8988T (cell line): ENCODE measurements at places on chromosomes 2 and 18.

DNA sequence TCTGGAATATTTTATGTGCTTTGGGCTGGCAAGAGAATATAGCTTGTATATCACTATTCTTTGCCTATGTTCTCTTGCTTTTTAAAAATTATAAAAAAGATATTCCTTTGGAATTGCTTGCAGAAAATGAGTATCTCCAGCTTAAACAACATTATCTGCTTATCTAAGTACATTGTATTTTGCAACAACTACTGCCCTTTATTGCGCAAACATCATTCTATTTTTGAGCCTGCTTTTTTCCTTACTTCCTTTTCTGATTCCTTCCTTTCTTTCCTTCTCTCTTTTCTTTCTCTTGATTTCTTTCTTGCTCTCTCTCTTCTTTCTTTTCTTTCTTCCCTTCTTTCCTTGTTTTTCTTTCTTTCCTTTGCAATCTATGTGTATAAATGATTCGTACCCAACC lies 74.0 kb downstream of the UNC80 start:
- no peak for DNase-seq

DNA sequence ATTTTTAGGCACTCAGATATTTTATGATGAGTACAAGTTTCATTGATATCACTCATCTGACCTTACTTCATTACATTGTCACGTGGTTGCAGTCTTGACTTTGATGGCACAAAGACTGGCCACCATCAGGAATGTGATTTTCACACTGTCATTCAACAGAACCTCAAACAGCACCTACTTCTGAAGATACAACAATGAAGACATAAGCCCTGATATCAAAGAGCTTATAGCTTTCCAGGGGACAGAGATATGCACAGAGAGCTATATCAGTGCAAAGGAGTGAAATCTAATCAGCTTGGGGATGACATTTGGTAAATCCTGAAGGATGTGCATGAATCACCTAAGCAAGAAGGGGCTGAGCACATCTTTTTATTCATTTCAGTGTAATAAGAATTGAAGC lies 72.3 kb downstream of the MEP1B start:
- no peak for DNase-seq

DNA sequence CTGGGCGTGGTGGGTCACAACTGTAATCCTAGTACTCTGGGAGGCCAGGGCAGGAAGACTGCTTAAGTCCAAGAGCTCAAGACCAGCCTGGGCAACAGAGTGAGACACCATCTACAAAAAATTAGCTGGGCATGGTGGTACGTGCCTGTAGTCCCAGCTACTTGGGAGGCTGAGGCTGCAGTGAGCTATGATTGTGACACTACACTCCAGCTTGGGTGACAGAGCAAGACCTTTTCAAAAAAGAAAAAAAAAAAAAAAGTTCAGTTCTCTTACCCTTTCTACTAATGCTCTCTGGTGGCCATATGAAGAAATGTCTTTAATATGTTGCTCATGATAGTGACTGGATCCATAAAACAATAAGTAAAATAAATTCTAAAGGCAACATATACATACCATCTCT lies 14.9 kb downstream of the TYW5 start:
- no peak for DNase-seq

DNA sequence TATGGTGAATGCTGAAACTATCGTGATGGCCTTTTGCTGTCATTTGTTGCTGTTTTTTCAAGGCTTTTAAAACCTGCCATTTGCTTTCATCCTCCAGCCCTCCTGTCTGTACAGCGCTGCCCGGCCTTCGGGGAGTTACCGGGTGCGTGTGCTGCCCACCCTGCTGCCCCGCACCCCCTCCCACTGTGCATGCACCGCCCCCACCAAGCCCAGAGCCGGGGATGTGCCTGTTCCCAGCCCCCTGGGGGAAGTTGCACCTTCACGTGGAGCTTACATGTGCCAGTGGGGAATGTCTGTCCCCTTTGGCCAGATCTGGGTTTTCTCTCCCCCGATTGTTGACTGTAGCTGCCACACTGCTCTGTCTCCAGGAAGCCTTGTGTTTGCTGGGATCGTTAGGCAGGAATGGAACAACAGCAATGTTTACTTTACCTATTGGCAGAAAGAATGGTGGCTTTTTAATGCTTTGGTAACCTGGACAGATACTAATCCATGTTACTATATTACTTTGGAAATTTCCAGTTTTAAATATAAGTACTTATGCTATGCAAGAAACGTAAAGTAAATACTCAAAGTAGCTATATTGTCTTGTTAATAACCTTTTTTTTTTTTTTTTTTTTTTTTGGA lies 64.8 kb upstream of the RBM44 start:
- no peak for DNase-seq

DNA sequence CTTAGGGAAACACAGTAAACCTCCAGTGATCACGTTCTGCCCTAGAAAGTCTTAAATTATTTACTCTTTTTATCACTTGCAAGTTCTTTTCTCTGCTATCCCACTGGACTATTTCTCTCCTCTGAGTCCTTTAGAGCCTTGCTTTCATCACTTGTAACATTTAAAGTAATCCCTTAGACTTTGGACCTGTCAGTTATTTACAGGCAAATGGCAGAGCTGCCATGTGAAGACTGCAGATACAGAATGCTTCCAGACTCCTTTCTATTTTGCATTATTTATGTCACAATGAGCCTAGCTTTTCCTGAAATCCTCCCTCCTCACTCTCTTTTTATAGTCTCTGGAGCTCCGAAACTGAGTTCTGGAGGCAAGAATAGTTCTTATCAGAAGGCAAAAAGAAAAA lies 325.6 kb upstream of the TRIB2 start:
- no peak for DNase-seq

DNA sequence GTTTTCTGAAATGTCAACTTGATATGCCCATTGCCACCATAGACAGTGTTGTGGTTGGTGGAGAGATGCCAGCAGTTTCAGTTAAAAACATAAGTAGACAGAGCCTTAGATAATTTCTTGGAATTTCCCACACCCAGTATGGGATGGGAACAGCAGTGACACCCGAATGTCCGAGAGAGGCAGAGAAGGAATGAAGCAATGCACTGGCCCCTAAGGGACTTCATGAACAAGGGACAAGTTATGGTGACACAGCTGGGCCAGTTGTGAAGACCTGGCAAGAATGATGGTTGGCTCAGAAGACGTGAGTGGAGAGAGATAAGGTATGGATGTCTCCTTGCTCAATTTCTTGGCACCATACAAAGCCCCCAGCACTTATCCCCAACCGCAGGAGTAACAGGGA lies 165.2 kb upstream of the APCDD1 start:
- DNase-seq: no peak

- DNase-seq: peak; percentile 49
Observed at GRCh38 chr2:46909771-46910419, 5.7 kb downstream of the MCFD2 start.
